ENCODE measurements at places on chromosomes 12 and 14.

DNA sequence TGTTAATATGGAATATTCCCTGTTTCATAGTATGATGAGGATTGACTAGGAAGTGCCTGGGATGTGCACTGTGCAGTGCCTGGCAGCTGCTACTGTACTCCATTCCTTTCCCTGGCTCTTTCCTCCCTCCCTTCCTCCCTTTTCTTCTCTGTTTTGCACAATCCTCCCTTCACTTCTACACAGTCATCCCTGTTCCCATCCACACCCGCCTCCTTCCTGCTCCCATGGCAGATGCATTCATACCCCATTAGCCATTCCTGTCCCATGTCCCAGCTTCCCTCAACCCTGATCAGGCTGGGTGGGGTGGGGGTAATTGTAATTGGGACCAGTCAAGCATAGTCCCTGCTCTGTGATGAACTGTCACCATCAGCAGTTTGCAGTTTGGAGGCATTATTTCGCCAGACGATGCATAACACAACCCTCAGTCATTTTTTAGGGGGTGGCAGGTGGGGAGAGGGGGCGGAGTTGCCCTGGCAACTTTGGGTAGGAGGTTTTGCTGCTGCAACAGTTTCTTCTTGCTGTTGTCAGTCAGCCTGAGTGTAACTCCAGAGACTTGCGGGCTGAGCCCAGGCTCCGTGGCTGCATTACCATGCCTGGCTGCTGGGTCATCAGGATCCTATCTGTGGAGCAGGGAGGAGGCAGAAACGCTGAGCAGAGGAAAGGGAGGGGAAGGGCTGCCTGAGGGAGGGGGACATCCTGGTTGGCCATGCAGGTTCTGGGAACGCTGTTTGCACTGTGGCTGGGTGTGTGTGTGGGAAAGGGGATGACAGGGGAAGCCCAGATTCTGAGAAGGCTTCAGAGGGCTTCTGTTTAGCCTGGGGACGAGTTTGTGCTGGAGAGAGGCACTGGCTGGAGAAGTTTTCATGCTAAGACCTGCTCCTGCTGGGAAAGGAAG, 4.1 kb upstream of the KRT84 start:
- DNase-seq, result no peak

GRCh38 chr12:93762912-93763553, 85.9 kb downstream of the CRADD start:
- no peak for DNase-seq

- no peak for DNase-seq
Observed at GRCh38 chr12:131733874-131734273, 23.0 kb downstream of the SFSWAP start.

- no peak for DNase-seq
Observed at GRCh38 chr14:64598404-64598803, 48.6 kb downstream of the PPP1R36 start.

GRCh38 chr12:14928931-14929330, 9.4 kb downstream of the ERP27 start:
- no peak for DNase-seq

GRCh38 chr12:32076941-32077340, 29.7 kb upstream of the BICD1 start:
- no peak for DNase-seq

- no peak for DNase-seq
Observed at GRCh38 chr12:43795716-43796280, 10.3 kb downstream of the TWF1 start.

DNA sequence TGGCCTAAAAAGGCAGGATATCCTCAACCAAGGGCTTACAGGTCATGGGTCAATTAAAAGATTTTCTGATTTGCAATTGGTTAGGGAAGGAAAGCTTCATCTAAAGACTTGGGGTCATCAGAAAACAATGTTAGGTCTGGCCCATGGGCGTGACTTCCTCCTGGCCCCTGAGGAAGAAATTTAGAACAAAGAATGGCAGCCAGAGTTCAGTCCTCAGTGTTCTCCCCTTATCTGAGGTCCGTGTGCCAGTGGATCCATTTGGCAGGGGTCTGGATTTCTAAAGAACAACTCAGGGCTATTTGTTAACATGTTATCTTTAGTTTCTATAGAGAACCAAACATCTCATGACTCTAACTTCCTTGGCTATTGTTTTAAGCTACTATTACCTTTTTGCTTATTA, 27.8 kb upstream of the NFYB start:
- no peak for DNase-seq

GRCh38 chr12:27192118-27192802, 51.8 kb upstream of the STK38L start:
- DNase-seq, result no peak

- DNase-seq, result no peak
Observed at GRCh38 chr14:51424561-51425251, 184.7 kb downstream of the TMX1 start.

- no peak for DNase-seq
Observed at GRCh38 chr12:80187660-80188090, 88.3 kb downstream of the OTOGL start.

DNA sequence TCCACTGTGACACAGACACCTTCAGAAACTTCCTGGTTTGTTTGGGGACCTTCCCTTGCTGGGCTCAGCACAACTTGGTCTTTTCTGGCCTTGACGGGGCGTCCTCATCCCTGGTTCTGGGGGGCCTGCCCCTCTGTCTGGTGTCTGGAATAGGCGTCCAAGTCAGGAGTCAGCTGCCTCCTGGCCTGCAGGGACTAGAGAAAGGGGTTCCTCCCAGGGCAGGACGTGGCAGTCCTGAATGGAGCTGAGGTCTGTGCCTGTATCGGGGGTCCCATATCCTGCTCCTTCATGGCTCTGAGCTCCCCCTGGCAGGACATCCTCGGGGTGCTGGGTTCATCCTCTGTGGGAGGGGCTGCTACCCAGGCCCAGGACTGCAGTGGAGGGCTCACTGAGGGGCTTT, 384.0 kb downstream of the TMEM121 start:
- DNase-seq, result no peak

GRCh38 chr14:33930439-33930838, 20.4 kb downstream of the EGLN3 start:
- DNase-seq, result no peak

DNA sequence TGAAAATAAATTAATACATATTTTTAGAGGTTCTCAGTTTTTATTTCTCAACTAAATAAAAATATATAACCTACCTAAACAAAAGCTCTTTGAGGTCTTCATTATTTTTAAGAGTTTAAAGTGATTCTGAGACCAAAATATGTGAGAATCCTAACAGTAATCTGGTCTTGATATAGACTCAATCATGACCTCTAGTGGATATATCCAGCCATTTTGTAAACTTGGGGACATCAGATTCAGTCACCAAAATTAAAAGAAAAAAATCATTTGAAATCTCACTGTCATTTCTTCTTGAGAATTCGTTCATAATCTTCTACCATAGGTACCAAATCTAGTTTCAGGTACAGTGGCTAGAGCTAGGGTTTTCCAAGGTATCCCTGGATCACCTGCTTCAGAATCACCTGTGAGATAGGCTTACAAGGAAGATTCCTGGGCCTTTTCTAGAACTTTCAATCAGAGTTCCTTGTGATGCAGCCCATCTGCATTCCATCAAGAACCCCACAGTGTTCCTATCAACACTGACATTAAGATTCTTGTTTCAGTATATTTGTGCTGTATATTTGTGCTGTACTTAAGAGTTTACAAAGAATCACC, 214.9 kb downstream of the ADAMTS20 start:
- DNase-seq, result no peak

DNA sequence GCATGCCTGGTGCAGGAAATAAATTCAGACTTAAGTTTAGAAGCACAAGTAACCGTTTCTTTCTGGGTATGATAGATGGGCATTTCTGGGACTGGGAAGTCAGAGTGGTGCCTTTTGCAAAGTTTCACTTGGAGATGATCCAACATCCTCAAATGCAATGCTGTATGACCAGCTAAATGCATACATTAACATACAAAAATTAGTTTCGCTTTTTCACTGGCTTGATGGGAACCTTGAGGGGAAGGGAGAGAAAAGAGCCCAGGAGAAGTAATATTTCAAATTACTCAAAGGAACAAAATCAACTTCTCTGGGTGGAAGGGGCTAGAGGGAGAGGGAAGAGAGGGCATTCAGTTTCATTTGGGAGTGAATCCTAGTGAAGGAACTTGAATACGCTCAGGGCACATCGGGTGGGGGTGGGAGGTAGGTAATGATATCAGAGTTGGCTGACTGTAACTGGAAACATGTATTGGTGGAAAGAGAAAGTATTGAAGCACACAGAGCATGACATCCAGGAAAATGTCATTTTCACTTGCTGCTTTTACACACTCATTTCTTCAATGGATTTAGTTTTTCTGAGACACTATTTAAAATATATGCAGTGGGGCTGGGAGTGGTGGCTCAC, 175.5 kb downstream of the PTPRO start:
- DNase-seq, result no peak
